Neural crest cell (in vitro differentiated cells): ENCODE measurements at places on chromosomes 3 and 15.

DNA sequence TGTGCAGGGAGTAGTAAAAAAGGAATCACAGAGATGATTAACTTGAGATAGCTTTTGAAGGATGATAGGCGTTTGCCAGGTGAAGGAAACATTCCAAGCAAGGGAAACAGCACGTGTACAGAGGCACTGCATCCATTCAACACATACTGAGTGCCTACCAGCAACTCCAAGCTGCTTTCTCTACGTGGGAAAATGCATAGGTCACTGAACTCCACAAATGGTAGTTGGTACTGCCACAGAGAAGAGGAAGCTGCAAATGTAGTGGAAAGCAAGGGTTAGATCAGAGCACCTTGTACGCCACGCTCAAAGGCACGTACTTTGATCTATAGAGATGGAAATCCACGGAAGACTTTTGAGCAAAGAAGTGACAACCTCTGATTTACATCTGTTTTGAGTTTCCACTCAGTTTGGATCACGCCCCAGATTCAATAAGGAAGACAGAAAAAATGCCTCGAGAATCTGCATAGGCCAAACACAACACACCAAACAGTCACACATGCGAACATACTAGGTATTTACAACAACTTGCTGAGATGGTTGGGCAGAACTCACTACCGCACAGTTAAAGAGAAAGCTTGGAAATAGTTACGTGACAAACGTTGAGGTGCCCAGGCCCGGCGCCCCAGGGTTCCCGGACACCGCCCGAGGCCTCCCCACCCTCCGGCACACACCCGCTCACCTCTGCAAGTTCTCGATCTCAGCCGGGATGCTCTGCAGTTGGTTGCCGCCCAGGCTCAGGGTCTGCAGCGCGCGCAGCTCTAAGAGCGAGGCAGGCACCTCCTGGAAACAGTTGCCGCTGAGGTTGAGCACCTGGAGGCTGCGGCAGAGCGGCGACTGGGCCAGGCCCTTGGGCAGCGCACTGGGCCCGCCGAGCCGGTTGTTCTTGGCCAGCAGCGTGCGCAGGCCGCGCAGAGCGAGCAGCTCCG is 826 bp downstream of the LRRC58 start:
- no peak for DNase-seq

DNA sequence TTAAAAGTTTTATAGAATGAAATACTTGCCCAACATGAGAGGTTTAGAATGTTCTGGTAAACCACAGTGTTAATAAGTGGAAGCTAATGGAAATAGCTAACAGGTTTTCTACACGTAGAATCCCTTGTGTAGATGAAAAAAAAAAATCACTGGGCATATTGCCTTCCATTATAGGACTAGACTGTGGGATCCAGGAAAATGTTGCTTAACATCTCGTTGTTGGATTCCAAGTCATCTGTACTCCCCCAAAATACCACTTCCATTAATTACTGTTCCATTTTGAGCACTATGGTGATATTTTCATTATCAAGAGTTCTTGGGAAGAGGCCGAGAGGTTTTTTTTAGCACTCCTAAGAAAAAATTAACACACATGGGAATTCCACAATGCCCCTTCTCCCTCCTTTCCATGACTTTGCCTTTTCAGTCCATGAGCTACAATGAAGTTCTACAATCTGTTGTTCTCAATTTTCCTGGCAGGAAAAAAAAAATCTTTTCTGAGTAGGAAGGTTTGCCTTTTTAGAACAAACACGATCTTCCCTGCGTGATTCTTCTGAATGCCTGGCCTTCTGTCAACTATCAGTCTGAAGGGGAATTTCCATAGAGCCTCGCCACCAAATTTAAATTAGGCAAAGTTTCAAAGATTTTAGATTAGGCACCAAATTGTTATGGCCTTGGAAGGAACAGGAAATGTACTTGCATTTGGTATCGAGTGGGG is 74.4 kb upstream of the CTDSPL start:
- no peak for DNase-seq

- DNase-seq: no peak
Observed at GRCh38 chr15:76939715-76940114, 8.2 kb downstream of the RCN2 start.

DNA sequence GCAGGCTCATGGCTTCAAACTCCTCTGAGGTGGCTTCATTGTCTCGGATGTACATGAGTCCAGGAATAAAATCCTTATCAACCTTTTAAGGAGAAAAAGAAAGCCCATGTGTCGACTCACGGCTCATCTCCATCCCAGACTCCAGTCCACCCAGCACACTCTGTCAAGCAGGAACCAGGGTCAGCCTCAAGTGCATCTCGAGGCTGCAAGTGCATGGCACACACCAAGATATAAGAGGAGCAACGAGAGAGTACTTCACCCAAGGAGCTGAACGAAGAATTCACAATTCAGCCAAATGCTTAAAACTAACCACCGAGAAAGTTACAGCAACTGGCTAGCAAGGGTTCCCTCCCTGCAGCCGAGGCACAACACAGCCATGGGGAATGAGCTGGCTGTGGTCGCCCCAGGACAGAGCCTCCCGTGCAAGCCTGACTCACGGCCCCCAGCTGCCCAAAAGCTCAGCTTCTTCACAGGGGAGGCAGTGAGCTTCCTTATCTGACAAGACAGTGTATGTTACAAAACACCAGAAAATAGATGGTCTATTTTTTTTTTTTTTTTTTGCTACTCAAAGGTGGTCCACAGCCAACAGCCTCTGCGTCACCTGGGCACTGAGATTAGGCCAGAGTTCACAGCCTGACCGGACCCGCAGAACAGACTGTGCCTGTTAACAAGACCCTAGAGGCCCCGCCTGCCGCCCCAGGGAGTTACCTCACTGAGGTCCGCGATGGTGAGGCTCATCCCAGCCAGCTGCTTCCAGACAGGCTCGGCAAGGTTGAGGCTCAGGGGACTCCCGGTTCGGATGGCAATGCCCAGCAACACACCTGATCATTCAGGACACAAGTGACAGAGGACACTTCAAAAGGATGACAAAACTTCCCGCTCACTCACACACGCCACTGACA is 15.9 kb upstream of the OCA2 start:
- DNase-seq: no peak

- no peak for DNase-seq
Observed at GRCh38 chr15:76146812-76147211, 87.0 kb downstream of the TMEM266 start.

GRCh38 chr3:104878395-104878794 is 488.3 kb upstream of the ALCAM start:
- DNase-seq: no peak

GRCh38 chr3:23650371-23651140 is 155.2 kb upstream of the UBE2E1 start:
- DNase-seq: no peak

- DNase-seq: peak; percentile 26
Observed at GRCh38 chr15:89575656-89576416, 567 bp downstream of the TICRR start.

DNA sequence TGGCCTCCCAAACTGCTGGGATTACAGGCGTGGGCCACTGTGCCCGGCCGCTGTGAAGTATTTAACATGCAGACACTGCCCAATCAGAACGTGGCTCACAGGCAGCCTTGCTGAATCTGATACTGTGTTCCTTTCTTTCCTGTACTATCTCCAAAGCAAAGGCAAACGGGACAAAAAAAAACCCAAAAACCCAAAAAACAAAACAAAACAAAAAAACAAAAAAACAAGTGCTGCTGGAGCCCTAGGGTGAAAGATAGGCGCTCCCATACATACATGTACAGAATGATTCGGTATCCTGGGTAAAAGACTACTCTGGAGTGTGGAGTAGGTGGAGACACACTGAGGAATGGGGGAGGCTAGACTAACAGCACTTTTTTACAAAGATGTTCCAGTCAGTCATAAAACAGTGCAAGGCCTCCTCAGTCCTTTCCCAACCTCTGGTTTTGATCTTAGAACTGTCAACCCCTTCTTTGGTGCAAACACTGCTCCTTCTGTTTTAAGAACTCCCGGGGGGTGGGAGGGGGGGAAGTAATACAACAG is 7.7 kb upstream of the MAP1A start:
- DNase-seq: no peak

DNA sequence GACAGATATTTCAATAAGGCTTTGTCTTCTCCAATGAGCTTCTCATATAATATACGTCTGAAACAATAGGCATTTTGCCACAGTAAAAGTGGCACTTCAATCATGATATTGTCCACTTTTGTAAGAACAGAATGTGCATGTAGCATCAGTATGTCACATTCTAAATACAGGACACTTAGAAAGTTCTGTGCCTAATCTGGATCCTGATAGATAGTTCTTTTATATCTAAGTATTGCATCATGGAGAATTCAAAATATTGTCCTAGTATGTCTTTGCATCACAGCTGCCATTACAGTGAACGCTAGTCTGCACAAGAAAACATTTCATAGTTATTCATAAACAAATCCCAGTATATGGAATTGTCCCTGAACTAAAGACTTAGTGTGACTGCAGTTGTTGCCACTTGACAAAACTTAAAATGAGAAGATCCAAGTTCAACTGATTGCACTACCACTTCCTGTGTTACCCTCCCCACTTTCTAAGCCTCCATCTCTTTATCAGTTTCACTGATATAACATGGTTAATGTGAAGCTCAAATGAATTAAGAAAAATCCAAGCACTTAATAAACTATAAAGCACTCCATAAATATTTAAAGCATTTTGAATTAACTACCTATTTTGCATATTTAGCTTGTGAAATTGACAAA is 19.6 kb downstream of the LRRFIP2 start:
- no peak for DNase-seq
